ENCODE measurements at places on chromosomes 1 and 21.

DNA sequence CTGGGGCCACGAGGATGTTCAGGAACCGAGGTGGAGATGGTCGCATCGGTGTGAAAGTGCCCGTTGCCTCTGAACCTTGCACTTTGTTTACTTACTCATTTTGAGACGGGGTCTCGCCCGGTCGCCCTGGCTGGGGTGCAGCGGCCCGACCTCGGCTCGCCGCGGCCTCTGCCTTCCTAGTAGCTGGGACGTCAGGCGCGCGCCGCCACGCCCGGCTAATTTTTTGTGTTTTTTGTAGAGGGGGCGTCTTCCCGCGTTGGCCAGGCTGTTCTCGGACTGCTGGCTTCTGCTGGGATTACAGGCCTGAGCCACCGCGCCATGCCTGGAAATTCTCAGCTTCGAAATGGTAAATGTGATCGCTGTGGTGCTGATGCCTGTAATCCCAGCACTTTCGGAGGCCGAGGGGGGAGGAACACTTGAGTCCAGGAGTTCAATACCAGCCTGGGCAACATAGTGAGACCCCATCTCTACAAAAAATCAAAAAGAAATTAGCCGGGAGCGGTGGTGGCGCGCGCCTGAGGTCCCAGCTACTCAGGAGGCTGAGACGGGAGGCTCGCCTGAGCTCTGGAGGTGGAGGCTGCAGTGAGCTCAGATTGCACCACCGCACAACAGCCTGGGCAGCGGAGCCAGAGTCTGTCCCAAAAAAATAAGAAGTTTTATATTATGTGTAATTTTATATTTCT, 684 bp upstream of the MRPL20 start:
- DNase-seq: no peak

DNA sequence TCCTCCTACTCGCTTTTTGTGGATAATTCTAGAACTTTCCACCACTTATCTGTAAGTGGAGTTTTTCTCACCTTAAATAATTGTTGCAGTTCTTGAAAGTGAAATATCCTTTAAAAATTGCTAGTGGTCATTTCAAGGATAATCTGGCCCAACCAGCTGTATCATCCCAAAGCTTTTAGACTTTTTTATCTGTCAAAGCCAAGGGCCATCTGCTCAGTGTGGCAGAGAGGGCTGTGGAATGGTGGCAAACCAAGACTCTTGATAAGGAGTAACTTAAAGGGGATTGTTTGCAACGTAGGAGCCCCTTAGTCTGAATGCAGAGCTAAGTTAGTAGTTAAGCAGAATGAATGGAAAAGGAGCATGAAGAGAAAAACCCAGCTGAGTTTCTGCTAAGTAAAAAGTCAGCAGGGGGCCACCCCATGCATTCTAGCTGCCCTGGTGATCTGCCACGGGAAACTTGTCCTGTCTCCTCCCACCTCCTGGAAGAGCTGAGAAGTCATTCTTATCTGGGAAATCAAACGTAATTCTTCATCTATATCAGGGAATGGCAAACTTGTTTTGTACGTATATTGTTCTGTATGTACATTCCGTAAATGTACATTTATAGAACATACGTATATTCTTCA, 169.3 kb downstream of the PRDM2 start:
- no peak for DNase-seq

DNA sequence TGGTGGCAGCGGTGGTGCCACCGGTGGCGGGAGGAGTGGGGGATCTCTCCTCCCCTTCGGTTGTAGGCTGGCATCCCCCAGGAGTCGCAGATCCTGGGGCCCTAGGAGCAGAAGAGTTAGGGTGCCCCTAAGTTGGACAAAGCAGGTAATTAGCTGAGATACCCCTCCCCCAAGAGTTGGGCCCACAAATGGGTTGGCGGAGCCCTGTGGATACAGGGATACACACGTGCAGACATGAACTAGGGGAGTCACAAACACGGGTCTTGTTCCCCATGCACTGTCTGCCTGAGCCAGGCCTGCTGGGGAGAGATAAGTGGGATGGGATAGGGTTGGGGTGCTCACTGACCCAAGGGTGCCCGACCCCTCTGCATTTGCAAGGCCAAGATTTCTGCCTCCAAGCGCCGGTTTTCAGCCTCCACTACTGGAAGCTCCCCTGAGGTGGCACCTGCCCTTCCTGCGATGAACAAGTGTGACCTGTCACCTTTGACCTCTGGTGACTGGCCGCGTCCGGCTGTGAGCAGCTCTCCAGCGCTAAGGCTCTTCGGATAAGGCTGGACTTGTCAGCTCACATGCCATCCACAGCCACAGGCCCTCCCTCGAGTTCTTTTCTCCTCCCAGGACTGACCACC, 1.8 kb downstream of the CCDC17 start:
- DNase-seq: no peak

DNA sequence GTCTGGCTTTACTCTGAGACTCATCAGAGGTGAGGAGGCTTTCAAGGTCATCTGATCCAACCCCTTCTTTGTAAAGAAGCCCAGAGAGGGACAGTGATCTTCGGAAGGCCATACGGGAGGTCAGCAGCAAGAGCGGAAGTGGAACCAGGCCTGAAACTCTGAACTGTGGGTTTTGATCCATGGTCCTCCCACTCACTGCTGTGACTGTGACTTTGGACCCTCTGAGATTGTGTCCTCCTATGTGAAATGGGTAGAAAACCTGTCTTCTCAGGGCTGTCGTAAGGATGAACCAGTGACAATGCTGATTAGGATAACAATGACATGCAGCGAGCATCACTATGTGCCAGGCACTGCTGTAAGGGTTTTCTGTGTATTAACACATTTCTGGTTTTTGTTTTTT, 9.8 kb upstream of the DDOST start:
- DNase-seq: no peak

DNA sequence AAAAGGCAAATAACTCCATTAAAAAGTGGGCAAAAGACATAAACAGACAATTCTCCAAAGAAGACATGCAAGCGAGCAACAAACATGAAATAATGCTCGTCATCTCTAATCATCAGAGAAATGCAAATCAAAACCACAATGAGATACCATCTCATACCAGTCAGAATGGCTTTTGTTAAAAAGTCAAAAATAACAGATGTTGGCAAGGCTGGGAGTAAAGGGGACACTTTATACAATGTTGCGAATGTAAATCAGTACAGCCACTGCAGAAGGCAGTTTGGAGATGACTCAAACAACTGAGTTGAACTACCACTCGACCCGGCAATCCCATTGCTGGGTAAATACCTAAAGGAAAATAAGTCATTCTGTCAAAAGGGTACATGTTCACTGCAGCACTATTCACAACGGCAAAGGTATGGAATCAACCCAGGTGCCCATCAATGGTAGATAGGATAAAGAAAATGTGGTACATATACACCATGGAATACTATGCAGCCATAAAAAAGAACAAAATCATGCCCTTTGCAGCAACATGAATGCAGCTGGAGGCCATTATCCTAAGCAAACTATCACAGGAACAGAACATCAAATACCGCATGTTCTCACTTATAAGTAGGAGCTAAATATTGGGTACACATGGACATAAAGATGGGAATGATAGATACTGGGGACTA, 25.9 kb downstream of the TSPAN2 start:
- no peak for DNase-seq

- DNase-seq: no peak
These were observed 14.7 kb downstream of the LYPLAL1 start for GRCh38 chr1:219188331-219188803.

DNA sequence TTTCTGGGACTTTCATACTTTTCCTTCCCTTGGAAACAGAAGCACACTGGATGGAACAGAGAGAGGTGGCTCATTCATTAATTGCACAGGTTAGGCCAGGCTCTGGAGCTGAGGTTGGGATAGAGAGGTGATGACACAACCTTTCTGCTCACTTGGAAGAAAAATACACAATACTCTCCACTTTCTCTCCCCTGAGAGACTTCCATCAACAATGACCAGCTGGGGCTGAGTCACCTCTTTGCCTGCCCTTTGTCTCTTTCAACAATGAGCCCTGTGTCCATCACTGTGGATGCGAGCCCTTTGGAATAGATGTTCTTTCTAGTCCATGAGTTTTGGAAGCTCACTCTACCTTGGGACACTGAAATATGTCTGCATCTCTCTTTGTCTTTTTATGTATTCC, 43.1 kb downstream of the ATP2B4 start:
- no peak for DNase-seq

GRCh38 chr1:64137412-64137803, 66.0 kb upstream of the UBE2U start:
- no peak for DNase-seq

DNA sequence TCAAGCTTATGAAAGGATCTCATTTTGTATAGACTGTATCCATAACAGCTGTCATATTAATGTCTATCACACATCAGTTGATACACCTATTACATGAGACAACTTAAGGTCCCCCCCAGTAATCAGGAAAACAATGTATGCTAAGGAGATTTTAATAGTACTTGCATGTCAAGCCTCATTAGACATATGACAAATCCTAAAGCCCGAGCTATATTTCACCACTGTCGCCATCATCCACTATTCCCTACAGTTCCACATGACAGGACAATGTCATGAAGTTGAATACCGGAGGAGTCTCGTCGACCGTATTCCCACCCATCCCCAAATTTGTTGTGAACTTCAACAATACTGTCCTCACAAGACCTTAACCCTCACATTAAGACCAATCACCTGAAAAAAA, 3.4 kb downstream of the HMGN1 start:
- no peak for DNase-seq

DNA sequence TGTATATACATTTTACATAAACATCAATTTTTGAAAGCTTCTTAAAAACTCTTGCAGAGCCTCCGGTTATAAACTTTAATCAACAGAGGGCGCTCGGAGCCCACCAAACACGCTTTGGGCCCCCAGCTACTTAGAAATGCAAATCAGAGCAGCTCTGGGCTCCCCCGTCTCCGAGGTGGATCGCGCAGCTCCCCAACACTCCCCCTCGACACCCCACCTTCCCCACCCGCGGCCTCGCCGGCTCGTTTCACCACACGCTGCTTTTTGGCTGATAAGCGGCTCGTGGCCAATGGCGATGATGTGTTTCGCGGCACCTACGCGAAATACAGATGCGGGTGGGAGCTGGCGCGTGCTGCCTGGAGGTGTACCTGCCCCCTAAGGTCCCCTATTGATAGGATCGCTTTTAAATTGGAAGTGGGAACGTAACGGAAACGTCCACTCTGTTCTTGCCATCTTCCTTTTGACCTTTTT, 1.7 kb upstream of the KIF26B start:
- peak; percentile 51 for DNase-seq

GRCh38 chr1:109732390-109732881, 8.4 kb downstream of the GSTM3 start:
- no peak for DNase-seq

GRCh38 chr1:246213502-246213901, 293.6 kb downstream of the SMYD3 start:
- DNase-seq: no peak

- DNase-seq: no peak
These were observed 548.9 kb downstream of the NUF2 start for GRCh38 chr1:163870666-163871065.

DNA sequence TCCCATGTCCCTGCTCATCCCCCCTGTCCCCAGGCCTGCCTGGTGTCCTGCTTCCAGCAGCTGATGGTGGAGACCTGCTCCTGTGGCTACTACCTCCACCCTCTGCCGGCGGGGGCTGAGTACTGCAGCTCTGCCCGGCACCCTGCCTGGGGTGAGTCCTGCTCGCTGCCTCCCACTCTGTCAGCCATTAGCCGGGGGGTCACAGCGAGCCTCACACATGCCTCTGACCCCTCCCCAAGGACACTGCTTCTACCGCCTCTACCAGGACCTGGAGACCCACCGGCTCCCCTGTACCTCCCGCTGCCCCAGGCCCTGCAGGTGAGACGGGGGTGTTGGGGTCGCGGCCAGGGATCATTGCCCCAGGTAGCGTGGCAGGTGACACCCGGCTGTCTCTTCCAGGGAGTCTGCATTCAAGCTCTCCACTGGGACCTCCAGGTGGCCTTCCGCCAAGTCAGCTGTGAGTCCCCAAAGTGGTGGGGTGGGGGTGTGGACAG, 10.0 kb downstream of the SCNN1D start:
- DNase-seq: no peak

GRCh38 chr1:243846761-243847160, 3.3 kb downstream of the AKT3 start:
- DNase-seq: no peak

DNA sequence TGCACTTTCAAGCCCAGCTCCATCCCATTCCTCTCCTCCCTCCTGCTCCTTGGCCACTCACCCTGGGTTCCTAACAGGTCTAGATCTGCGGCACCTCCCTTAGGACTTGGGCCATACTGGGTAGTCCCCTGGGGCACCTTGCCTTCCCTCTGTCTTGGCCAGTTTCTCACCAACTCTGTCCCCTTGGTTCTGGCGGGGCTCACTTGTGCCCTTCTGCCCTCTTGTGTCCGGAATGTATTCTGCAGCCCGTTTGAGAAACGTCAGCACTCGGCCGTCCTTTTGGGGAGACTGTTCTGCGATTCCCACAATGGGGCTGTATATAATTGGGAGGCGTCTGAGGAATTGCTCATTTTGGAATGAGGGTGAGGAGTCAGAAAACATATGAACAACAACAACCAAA, 162.4 kb downstream of the ZSCAN20 start:
- no peak for DNase-seq

- DNase-seq: no peak
These were observed 199.8 kb downstream of the CRB1 start for GRCh38 chr1:197467881-197468280.

- DNase-seq: no peak
These were observed 1.3 kb upstream of the ENAH start for GRCh38 chr1:225654277-225654597.

DNA sequence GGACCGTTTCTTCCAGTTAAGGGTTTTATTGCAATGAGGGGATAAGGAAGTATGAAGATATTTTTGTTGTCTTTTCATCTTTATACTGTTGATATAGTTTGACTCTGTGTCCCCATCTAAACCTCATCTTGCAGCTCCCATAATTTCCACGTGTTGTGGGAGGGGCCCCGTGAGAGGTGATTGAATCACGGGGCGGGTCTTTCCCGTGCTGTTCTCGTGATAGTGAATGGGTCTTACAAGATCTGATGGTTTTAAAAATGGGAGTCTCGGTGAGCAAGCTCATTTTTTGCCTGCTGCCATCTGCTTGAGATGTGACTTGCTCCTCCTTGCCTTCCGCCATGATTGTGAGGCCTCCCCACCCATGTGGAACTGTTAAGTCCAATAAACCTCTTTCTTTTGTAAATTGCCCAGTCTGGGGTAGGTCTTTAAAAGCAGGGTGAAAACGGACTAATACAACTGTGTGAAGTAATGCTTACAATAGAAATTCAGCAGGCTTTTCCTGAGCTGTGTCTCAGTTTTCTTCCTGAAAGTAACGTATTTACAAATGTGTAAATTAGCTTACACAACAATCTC, 377.3 kb downstream of the SIPA1L2 start:
- DNase-seq: no peak

DNA sequence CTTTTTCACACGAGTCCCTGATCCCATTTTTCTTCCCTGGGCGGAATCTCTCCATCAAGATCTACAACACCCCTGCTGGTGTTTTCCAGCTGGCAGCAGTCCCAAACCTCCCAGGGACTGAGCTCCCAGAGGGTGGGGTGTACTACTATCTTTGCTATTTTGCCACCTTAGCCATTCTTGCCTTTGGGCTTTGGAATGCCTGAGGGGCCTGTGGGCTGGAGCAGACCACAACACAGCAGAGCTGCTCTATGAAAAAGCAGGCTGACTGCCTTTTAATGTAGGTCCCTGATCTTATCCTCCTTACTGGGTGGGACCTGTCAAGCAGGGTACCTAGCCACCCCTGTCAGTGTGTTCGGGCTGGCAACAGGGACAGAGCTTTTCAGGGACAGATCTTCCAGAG, 91.9 kb downstream of the KCNT2 start:
- no peak for DNase-seq
